ENCODE measurements at places on chromosomes 4 and X. TPM values are rescaled to one million over a fixed set of nuclear protein-coding genes. Genes with fewer than 3 reads are reported as not detected.

DNA sequence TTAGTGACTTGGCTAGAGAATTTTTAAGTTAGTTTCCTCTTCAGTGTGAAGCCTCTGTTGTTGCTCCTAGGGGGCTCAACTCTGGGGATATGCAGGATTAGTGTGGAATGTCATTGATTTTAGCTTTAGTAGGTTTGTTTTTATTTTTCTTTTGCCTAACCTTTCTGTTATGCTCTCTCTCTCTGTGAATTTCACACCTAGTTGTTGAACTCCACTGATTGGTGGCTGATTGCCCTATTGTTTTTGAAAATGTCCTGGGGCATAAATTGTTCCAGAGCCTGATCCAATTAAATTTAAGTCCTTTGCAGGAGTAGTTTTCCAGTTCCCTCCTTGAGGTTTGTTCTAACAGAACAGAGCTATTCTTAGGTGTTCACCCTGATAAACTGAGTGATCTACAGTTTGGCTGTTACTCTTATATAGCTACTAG is 393.3 kb upstream of the CTSO start:
- peaks cover 22% of the 10 kb centered on the region for H3K4me1 ChIP-seq
- DNase-seq, result no peak
- no peaks in the 10 kb centered on the region for H3K36me3 ChIP-seq
- H3K27ac ChIP-seq, result no peak overlapping the region
- no peak overlapping the region for H3K4me3 ChIP-seq

The PHOX2B gene
- total RNA-seq, result not detected

DNA sequence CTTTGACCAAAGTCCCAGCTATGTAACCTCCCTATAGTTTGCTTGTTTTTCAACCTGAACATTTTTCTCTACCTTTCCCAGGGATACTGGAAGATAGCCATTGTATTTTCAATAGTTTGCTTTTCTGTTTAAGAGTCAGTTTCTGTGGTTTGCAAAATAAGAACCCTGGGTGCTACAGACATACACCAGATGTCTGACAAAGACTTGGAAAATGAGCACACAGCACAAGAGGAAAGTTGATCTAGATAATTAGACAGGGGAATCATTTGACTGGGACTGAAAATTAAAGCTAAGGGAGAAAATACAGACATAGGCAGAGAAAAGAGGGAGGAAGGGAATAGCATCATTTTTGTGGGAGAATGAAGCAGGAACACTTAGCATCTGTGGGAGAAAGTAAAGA is 218.3 kb upstream of the CNKSR2 start:
- H3K4me1 ChIP-seq, result peaks cover 32% of the 10 kb centered on the region
- H3K36me3 ChIP-seq, result no peaks in the 10 kb centered on the region
- H3K27ac ChIP-seq, result peak overlapping the region; percentile 10
- H3K27me3 ChIP-seq, result no peaks in the 10 kb centered on the region
- no peak for DNase-seq

The CABS1 gene
- 1.2 TPM for total RNA-seq

- H3K4me1 ChIP-seq, result no peaks in the 10 kb centered on the region
- DNase-seq, result no peak
- no peak overlapping the region for H3K27ac ChIP-seq
- no peaks in the 10 kb centered on the region for H3K36me3 ChIP-seq
- no peaks in the 10 kb centered on the region for H3K27me3 ChIP-seq
Measured at GRCh38 chrX:8668813-8669212, 63.1 kb downstream of the ANOS1 start.
